ENCODE measurements at places on chromosomes 2 and 18.
A peak's percentile ranks its signal among the peaks of the same experiment; 100 is the strongest.

- DNase-seq: no peak
These were observed 1.7 kb downstream of the LYPD1 start for GRCh38 chr2:132668189-132668823.

GRCh38 chr2:111157071-111157661 is 36.5 kb downstream of the BCL2L11 start:
- no peak for DNase-seq

DNA sequence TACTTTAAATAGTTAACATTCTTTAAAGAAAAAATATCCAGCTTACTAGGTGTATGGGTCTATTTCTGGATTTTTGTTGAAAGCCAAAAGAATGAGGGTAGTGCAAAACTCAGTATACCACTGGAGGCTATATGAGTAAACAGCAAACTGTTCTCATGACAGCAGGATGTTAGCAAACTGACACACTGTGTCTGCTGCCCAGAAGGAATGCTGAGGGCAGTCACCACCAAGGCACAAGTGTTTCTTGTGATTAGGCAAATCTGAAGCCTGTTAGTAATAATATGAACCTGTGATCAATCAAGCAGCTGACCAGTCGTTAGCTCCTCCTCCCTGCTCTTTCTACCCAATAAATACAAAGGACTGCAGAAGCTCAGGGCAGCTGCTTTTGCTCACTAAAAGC is 50.5 kb upstream of the SULT1C3 start:
- no peak for DNase-seq

- no peak for DNase-seq
These were observed 66.7 kb upstream of the TFCP2L1 start for GRCh38 chr2:121351521-121352318.

DNA sequence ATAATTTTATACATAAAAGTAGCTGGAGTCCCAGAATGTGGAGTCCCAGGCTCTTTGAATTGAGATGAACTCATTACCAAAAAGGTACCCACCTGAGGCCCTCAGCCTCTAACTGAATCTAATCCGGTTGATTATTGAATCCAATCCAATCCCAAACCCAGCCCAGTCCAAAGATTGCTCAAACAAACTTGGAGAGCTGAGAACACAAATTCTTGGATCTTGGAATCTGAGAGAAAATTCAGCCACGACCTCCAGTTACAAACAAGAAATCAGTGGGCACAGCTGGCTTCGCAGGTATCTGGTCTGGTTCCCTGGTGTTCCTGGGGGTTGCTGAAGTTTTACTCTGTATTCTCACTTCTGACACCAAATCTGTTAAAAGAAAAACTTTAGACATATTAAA is 28.4 kb upstream of the RHOB start:
- no peak for DNase-seq

GRCh38 chr2:149808556-149808955 is 221.0 kb upstream of the MMADHC start:
- DNase-seq: no peak

- DNase-seq: no peak
These were observed 181.5 kb upstream of the ZFP36L2 start for GRCh38 chr2:43407935-43408334.

DNA sequence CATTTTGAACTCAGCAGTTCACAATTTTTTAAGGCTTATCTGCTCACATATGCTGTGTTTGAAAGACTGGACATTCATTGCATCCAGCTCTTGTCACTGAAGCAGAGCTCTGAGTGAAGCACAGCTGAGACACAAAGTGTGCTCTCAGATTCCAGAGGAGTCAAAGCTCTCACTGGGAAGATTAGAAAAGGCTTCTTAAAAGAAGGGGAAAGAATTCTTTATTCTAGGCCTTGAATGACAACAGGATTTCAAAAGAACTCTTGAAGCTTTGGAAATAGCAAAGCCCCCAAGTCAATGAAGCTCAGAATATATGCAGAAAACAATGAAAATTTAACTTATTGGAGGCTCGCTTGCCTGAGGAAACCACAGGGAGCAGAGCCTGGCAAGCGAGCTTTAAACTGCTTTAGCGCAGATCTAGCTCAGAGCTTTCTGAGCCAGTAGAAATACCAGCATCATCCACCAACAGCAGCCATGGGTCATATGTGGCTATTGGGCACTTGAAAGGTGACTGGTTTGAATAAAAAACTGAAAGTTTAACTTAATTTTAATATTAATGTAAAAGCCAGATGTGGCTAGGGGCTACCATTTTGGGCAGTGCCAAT is 369.7 kb downstream of the OSR1 start:
- DNase-seq: no peak

GRCh38 chr2:75462721-75463120 is 98.0 kb downstream of the EVA1A start:
- no peak for DNase-seq

DNA sequence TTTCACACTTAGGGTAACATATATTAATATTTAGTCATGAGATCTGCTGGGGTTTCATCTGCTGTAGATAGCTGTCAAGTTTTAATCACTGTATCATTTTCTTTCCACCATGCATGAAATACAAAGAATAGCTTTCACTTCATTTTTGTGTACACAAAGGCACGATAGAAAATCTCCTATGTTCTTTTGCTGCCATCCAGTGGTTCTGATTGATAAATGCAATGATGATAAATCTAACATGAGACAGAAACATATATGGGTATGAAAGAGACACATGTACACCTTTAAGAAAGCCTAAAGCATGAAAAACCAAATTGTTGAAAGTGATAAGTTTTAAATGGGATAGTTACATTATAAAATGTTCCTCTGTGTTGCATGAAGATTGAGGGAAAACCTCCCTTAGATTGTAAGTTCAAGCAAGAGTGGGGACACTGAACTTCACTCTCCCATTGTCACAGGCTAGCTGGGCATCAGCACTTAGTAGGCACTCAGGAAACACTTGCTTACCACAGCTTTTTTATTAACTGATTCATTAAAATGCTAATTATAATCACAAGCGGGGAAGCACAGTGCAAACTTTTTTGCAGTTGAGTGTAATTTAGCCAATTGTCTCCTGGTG is 31.2 kb downstream of the C1D start:
- no peak for DNase-seq

DNA sequence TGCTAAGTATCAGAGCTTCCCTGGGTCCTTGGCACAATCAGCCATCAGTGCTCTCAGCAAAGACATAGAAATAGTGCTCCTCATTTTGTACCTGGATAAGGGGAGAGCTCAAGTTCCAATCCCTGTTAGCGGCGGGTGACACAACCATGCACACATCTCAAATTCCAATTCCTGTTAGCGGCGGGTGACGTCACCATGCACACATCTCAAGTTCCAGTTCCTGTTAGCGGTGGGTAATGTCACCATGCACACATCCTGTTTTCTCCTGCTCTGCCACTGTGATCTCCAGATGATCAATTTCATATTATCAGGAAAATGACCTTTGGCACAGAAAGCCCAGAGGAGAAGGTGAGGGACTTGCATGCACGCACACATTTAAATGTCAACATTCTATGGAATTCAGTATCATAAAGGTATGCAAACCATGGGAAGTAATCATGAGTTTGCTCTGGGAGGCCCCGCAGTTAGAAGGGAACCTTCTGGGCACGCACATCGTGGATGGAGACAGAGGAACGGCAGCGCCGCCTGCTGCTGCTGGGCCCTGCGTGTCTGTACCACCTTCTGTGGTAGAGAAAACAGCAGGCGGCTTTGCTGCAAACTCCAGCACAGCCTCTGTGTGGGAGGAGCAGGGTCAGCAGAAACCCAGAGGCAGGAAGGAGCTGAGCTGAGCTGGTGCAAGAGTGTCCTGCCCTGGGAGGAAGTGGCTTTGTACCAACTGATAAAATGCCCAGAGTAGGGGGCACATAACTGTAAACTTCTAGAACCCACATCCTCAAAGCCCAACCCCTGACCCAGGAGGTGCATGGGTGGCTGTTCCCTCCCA is 77.8 kb downstream of the MBP start:
- no peak for DNase-seq

- DNase-seq: peak; percentile 64
These were observed 83.0 kb downstream of the NPAS2 start for GRCh38 chr2:100902817-100903405.

- no peak for DNase-seq
These were observed 355.3 kb upstream of the SMIM21 start for GRCh38 chr18:75782826-75783225.

DNA sequence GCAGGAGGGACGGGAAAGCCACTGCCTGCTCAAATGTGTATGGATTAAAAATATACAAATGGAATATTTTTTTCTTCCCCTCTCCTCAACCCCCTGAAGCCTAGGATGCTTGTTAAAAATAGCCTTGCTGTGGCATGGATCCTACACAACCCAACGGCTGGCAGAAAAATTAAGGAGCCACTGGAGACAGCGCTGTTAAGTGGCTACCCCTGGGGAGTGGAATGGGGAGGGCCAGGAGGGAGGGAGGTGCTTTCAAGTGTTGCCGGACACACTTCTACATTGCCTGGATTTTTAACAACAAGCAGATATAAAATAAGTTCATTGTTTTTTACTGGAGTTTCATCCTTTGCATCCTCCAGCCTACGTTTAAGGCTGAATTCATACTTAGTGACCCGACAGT is 66.6 kb downstream of the ZBTB7C start:
- no peak for DNase-seq

GRCh38 chr2:53715568-53715967 is 52.0 kb upstream of the CHAC2 start:
- DNase-seq: no peak

DNA sequence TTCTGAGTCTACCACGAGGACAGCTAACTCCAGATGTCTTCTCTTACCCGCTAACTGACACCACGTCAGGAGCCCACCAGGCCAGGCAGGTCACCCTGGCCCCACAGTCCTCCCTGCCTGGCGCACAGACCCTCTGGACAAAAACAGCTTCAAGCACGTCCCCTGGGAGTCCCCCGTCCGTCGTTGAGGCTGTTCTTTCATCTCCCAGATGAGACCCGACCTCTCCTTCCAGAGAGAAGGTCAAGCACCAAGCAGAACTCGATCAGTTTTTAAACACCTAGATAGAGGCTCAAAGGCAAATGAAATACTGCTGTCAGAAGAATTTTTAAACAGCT is 57.8 kb downstream of the PARD6G start:
- DNase-seq: no peak

GRCh38 chr2:129325151-129325550 is 654.3 kb upstream of the RAB6C start:
- no peak for DNase-seq

- DNase-seq: no peak
These were observed 439.1 kb downstream of the EIPR1 start for GRCh38 chr2:2938481-2938880.

- DNase-seq: no peak
These were observed 58.8 kb downstream of the ARHGEF33 start for GRCh38 chr2:38948387-38948882.

DNA sequence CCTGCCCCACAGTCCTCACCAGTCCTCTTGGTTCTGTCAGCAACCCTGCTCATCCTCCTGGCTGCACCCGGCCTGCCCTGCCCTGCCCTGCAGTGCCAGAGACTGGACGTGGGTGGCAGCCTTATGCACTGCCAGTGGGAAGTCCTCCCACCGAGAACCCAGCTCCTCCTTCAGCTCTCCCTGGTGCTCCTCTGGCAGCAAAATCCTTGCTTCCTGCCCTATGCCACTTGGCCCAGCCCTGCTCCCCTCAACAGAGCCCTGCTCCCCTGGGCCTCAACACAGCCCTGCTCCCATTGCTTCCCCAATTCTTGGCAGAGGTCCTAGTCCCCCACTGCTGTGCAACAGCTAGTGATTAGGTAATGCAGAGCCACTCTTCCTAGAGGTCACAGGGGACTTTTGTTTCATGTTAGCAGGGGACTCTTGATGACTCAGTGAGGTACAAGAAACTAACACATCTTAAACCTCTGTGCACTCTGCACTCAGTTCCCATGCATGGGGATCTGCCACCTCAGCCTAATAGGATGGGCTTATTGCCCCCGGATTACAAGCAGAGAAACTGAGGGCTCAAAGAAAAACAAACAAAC is 58.0 kb upstream of the EDAR start:
- DNase-seq: no peak

- DNase-seq: peak; percentile 24
These were observed 133.8 kb upstream of the RNF152 start for GRCh38 chr18:62026586-62026985.

GRCh38 chr2:238512247-238512867 is 85.6 kb downstream of the ASB1 start:
- DNase-seq: no peak

- no peak for DNase-seq
These were observed 902 bp downstream of the SS18 start for GRCh38 chr18:26089293-26090129.

GRCh38 chr18:68314403-68314802 is 400.5 kb downstream of the TMX3 start:
- no peak for DNase-seq

DNA sequence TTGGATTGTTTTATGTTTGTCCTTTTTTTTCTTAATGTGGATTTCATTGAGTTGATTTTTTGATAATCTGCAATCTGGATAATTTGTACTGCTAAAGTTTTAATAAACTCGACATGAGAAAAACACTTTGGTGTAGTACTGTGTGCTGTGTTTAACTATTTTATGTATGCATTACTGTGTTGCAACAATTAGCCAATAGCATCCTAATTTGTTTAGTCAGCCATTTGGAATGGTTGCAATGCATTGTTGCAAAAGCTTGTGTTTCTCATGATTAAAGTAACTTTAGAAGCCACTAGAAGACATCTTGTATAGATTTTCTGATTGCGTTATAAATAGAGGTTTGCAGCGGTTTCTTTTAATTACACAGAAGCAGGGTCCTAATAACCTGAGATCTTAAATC is 53.5 kb downstream of the PPIG start:
- no peak for DNase-seq

DNA sequence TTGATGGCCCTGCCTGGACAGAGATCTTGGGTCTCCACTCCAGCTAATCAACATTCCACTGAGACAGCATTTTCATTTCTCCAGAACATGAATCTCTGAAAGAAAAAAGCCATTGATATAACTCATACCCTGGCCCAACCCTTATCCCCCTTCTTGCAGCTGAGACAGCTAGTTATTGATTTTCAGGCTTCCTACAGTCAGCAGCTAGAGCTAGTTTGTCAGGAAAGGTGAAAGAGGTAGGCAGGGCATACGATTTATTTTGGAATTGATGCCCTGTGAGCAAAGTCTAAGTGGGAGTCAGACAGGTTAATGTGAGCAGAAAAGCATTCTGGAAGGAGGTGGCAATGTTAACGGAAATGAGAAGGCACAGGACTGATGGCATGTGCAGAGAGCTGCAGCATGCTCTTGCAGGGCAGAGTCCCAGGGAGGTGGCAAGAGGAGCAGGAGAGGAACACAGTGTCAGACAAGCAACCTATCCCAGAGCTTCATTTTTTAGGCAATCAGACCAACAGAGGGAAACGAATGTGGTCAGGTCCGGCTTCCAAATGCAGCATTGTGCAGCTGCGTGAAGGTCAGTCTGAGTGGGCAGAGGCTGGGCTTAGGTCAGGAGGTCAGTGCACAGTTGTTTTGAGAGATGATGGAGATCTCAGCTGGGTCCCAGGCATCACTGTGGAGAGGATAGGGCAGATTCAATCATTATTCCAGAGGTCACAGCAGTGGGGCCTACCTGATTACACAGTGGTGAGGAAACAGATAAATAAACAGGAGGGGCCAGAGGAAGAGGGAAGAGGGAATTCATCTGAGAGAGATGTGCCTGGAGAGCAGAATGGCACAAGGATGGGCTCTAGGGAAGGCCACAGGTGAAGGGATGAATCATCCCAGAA is 134.8 kb downstream of the CMPK2 start:
- no peak for DNase-seq

GRCh38 chr2:151374436-151374835 is 17.0 kb downstream of the TNFAIP6 start:
- DNase-seq: peak; percentile 43

Measured in epithelial cell of prostate (primary cell).